ENCODE measurements at places on chromosomes 7 and 10. TPM values are rescaled to one million over a fixed set of nuclear protein-coding genes. Genes with fewer than 3 reads are reported as not detected.

DNA sequence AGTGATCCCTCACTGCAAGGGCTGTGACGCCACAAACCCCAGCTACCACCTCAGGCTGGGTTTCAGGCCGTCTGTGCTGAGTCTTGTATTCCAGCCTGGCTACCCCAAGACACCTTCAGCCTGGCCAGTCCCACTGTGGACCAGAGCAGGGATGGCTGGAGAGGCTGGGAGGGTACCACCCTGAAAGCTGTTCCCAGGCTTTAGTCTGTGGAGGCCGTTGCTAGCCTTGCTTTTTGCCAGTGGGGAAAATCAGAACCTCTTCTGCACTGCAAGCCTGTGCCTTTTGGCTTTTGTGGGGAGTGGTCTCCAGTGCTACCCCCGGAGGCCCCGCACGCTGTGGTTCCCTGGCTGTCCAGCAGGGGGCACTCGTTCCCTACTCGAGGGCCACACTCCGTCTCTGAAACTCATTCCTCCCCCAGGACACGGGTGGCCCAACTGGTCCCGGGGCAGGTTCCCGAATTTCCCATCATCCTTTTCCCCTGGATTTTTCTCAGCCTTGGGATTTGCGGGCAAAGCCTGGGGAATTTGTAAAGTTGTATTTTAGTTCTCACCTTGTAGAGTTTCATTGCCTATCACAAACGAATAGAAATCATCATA, 128.4 kb upstream of the BTBD16 start:
- DNase-seq = peak; percentile 2

DNA sequence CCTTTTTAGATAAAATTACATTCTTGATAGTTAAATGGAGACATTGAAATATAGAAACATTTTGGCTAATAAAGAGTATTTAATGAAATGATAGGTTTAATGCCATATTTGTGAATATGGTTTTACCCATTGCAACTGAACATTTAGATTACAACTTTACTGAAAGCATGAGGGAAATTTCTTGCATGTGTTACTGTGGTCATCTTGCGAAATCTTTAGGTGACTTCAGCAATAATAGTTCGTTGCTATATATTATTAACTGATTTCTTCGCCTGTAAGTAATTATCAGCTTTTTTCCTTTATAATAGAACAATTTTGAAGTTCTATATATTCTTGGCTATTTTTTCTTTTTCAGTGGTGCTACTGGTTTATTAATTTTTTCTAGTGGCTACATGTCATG, 83.2 kb downstream of the MLLT10 start:
- DNase-seq = no peak

The TMEM270 gene
- total RNA-seq = not detected

- no peak for DNase-seq
Measured at GRCh38 chr7:106283501-106283830, 1.3 kb downstream of the NAMPT start.

The CPA2 gene
- not detected for total RNA-seq

GRCh38 chr7:8131694-8132605, 130.0 kb downstream of the ICA1 start:
- peak; percentile 85 for DNase-seq

- DNase-seq = peak; percentile 51
Measured at GRCh38 chr7:130733931-130734814, at the start of gene KLF14. TSS of gene KLF14 (minus strand) at chr7:130734207. CDS start at chr7:130734033, 174 bp downstream.

DNA sequence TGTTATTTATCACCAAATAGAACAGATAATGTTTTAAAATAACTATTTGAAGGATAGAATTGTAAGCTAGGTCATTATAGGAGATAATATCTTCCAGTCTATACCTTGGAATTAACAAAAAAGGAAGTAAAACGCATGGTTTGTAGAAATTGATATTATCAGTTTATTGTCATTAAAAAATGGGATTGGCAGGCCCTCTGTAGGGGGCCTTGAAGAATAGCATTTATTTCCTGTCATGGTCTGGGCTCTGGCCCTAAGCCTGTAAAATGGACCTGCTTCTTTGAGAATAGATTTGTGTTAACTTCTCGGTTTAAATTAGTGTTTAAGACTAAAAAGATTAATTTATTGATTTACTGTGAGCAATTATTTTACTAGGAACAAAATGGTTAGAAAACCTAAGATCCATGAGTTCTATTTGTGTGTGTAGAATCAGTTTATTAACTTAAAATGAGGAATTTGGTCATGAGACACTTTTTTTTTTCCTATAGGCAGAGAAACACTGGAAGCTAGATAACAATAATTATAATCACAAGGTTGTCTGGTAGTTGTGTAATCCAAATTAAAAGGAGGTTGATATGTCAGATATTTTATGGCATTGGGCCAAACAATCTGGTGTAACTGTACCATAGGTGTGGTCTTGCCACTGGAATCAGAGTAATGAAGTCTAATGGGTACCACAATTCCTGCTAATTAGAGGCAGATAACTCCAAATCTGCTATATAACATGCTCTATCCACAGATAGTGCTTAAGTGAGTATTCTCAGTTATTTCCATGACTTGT, 197.4 kb upstream of the FOXP2 start:
- DNase-seq = no peak

The NODAL gene
- not detected for total RNA-seq

- no peak for DNase-seq
Measured at GRCh38 chr7:53602817-53603418, 567.5 kb downstream of the POM121L12 start.

GRCh38 chr10:79244841-79245504, 102.3 kb upstream of the PPIF start:
- DNase-seq = peak; percentile 11

GRCh38 chr7:44608916-44609648, 2.7 kb downstream of the OGDH start:
- DNase-seq = peak; percentile 39

GRCh38 chr10:108427146-108427545, 1262.6 kb upstream of the SORCS1 start:
- DNase-seq = no peak

DNA sequence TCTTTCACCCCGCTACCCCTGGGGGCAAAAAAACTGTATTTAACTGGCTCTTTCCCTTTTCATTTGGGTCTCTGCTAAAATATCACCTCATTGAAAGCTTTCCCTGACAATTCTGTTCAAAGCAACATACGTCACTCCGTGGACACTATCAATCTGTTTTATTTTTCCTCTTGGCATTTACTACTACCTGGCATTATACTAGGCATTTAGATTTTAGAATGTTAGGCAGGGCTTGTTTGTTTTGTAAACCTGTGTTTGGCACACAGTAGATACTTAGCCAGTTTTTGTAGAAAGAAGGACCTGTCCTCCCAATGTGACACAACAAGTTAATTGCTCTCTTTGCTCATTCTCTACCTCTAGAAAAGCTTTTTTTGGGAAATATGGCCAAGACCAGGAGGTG, 26.5 kb upstream of the PDK4 start:
- no peak for DNase-seq

- DNase-seq = no peak
Measured at GRCh38 chr10:127919418-127920271, 12.7 kb downstream of the PTPRE start.

The CLRN3 gene
- not detected for total RNA-seq

DNA sequence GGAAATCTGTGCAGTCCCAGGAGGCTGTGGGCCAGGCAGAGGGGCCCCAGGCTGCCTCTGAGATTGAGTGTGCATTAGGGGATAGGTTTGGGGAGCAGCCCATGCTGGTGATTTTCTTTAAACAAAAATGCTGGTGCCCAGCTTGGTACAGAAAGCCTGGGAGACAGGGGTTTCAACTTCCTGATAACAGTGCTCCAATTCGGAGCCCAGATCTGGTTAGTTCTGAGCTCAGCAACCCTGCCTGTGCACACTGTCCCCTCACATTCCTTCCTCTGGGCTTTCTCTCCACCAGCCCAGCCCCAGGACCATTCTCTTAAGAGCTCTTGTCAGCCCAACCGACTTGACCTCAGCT, 379.2 kb upstream of the ZMIZ1 start:
- no peak for DNase-seq

The VWDE gene
- 8.9 TPM for total RNA-seq

The GPER1 gene
- not detected for total RNA-seq

- DNase-seq = no peak
Measured at GRCh38 chr7:8063706-8064297, 95.2 kb downstream of the GLCCI1 start.

DNA sequence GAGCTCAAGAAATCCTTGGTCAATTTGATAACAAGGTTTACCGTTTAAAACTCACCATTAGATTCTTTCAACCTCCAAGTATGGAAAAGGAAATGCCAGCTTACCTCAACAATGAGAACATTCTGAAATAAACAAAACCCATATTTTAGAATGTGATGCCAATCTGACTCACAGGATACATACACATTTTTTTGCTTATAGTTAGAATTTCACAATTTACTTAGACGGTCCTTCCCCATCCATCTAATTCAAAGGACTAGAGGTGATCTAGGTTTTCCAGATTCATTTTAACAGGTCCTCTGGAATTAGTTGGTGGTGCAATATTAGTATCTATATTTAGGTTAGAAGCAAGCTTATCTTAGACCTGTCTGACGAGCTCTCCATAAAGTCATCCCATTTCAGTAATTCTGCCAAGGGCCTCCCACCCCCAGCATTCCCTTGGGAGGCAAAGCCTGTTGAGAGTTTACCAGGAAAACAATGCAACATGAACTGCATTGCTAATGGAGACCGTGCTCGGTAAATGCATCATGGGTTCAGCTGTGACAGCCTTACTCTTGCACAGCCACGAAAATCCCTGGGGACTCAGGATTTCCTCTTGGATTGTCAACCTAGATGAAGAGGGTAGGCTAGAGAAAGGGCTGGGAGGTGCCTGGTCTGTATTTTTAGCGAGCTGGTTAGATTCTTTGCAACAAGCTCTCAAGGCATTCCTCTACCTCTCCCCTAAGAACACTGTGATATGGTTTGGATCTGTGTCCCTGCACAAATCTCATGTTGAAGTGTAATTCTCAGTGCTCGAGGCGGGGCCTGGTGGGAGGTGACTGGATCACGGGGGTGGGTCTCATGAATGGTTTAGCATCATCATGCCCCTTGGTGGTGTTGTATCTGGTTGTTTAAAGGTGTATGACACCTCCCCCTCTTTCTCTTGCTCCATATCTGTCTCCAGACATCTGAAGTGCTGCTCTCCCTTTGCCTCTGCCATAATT, 93.8 kb downstream of the PRTFDC1 start:
- no peak for DNase-seq

DNA sequence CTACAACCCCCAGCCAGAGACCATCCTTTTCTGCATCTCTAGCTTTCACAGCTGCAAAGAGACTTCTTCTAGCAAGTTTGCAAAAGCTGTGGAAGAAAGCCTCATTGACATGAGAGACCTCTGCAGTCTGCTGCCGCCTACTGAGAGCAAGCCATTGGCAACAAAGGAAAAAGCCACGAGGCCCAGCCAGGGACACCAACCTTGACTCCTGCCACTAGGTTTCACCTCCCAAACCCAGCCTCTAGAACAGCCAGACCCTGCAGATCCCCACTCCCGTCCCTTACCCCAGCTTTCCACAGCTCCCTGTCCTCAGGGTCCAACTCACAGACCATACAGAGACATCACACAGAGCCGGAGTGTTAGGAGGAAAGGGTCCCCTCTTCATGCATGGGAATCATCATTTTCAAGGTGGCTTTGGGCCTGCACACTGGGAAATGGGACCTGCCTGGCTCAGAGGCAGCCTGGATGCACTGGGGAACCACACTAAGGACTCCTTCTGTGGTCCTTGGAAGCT, 14.6 kb upstream of the C10orf53 start:
- DNase-seq = no peak

The ANXA8L1 gene
- not detected for total RNA-seq

DNA sequence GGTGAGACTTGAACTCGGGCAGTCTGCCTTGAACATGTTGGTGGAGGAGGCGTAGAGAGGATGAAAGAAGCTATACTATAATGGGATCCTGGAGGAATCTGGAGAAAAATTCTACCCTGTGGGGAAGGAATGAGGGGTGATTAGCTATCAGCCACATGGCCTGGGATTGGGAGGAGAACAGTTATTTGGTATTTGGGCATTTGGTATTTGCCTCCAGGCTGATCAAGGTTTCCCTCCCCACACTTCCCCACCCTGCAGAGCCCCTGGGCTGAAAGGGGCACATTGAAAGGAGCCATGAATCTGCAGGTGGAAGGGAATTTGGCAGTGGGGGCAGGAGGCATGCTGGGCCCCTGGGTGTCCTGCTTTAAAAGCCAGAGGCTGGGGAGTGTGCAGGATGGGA, 235.3 kb downstream of the INHBA start:
- no peak for DNase-seq

DNA sequence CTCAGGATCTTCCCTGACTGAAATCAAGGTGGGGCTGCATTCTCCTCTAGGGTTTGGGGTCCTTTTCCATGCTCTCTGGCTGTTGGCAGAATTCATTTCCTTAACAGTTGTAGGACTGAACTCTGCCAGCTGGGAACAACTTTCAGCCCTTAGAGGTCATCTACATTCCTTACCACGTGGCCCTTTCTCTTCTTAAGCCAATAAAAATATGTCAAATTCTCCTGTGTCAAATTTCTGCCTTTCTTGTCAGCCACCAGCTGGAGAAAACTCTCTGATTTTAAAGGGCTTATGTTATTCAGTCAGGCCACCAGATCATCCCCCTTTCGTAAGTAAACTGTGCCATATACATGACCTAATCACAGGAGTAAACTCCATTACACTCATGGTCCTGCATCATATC, 95.3 kb upstream of the IL6 start:
- DNase-seq = no peak

GRCh38 chr7:2861509-2861908, 17.4 kb upstream of the GNA12 start:
- no peak for DNase-seq

DNA sequence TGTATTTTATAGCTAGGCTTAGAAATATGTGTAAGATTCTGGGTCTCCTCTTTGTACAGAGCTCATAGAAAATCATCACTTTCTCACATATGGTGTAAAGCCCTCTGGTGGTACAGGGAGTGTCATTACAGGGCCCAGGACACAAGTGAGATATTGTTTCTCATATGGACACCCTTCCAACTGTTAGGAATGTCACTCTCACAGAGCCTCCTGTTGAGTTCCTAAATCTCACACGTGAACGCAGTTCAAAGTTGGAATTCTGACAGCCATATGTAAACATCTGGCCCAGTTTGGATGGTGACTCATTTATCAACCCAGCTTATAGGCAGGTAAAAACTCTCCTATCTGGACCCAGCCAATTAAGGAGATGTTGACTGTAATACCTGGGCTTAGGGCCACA, 35.4 kb upstream of the ZNF107 start:
- no peak for DNase-seq

DNA sequence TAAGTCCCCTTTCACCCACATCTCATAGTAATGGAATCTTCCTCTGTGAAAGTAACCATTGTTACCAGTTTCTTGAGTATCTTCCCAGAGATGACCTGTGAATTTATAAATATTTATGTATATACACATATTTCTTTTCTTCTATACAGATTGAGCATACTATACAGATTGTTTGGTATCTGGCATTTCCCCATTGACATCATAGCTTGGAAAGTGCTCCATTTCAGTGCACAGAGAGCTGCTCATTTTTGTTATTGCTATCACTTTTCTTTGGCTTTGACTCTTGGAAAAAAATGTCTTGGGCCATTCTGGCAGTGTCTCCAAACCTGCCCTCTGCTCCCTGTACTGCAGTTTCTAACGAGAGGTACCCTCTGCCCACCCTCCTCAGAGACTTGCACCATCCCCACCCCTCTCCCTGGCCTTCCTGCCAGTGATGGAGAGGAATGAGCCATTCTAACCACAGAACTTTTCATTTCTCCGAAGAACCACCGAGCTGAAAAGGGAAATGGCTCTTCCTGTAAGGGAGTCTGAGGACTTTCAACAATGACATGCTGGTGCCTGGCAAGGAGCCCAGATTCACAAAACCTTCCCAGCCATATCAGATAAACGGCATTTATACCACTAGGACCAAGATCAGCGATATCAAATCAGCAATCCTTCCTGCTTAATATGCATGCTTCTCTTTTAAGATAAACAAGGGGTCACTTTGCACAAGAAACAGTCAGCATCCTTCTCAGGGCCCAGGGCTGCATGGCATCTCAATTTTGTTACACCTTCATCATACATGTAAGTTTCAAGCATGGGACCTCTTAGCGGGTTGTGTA, 19.7 kb upstream of the CCSER2 start:
- peak; percentile 29 for DNase-seq

Data from CD4-positive, alpha-beta memory T cell (primary cell).